ENCODE measurements at places on chromosomes 5 and 9.

GRCh38 chr9:69822116-69822750, 1.6 kb downstream of the CFAP95 start:
- DNase-seq, result no peak

GRCh38 chr5:99998319-99998718, 536.9 kb upstream of the FAM174A start:
- no peak for DNase-seq

DNA sequence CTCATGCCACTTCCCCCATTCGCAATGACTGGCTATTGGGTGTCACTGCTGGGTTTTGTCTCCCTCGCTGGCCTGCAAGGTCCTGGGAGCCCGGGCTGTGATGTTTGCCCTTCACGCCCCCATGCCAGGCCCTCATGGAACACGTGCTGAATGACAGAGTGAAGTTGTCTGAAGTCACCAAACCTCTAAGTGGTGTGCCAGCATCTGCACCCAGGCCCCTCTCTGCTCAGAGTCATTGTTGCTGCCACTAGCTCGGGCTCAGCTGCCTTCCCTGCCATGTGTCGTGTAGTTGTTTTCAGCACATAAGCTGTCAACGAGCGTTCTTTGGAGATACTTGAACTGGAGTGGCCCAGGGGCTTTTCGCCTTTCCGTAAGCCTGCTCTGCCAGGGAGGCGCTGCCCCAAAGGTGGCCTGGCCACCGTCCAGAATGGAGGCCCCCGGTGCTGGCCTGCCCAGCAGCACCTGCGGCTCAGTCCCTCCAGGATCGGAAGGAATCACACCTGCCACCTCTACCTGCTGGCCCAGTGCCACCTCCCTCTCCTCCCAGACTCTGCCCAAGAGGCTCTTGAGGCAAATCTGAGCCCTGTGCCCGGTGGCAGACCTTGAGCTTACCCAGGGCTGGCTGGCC, 250.1 kb downstream of the PBX3 start:
- no peak for DNase-seq

- no peak for DNase-seq
Observed at GRCh38 chr5:82522897-82523296, 244.7 kb upstream of the RPS23 start.

DNA sequence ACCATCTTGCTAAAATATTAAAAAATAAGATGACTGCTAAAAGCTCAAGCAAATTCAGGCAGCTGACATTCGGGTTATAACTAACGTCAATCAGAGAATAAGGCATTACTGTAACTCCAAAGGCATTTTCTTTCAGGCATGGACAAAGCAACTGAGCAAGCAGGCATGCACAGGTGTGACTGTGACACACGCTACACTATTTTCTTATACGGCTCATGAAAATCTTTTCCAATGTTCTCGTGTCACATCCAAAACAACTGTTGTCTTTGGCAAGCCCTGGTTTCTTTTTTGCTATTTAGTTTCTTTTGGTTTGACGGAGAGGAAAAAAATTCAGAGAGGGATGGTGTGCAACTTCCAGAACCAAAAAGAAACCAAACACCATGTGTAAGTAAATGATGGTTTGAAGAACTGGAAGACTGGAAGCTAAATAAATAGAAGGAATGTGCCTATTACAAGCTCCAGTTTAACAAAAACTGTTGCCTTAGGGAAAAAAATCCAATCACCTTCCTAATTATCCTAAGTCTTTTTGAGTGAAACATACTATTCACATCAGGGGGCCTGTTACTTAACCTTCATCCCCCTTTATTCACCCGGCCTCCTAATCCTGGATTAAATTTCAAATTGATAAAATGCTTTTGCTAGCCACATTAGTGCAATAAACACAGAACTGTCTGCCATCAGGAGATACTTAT, 277.6 kb downstream of the PSAT1 start:
- DNase-seq, result no peak

- DNase-seq, result no peak
Observed at GRCh38 chr5:175752826-175753535, 95.1 kb downstream of the HRH2 start.

- DNase-seq, result no peak
Observed at GRCh38 chr9:92727716-92728700, 36.6 kb downstream of the BICD2 start.

GRCh38 chr9:126915281-126915816, 767 bp downstream of the RALGPS1 start:
- DNase-seq, result no peak

- DNase-seq, result no peak
Observed at GRCh38 chr5:43661102-43661501, 58.1 kb downstream of the NNT start.

All from C1 segment of cervical spinal cord (tissue), 14 donors.